ENCODE measurements at places on chromosomes 7 and 10.

DNA sequence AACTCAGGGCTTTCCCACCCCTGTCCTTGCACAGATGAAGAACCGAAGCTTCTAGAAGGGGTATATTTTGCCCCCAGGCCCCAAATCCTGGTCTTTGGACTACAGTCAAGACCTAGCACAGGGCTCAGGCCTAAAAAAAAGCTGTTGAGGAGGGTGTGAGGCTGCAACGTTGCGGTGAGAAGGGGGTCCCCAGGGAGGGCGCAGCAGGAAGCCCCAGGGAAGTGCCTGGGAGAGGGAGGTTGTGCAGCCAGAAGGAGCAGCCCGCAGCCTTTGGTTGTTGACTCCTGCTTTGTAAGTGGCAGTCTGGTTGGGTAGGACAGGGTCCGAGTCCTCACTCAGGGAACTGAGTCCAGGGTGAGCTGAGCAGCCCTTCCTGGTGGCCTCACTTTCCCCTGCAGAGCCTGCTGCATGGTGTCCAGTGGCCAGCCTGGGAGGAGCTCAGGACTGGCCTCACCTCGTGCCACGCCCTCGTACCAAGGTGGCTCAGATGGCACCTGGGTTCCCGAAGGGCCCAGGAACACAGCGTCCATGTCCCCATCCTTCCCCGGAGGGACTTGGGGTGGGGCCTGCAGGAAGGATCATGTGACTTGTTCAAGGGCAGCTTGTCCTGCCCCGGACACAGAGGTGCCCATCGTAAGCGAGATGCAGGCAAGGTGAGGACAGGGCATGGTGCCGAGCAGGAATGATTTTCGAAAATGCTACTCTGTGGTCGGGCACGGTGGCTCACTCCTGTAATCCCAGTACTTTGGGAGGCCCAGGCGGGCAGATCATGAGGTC is 166.4 kb upstream of the TNRC18 start:
- no peak for DNase-seq

DNA sequence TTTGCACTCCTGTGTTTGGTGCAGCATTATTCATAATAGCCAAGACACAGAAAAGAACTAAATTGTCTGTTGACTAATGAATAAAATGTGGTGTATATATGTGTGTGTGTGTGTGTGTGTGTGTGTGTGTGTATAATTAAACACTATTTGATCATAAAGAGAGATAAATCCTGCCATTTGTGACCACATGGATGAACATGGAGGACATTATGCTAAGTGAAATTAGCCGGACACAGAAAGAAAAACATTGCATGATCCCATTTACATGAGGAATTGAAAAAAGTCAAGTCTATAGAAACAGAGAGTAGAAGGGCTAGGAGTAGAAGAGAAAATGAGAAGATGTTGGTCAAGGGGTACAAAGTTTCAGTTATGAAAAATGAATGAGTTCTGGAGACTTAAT is 85.9 kb downstream of the ANK3 start:
- DNase-seq: no peak

DNA sequence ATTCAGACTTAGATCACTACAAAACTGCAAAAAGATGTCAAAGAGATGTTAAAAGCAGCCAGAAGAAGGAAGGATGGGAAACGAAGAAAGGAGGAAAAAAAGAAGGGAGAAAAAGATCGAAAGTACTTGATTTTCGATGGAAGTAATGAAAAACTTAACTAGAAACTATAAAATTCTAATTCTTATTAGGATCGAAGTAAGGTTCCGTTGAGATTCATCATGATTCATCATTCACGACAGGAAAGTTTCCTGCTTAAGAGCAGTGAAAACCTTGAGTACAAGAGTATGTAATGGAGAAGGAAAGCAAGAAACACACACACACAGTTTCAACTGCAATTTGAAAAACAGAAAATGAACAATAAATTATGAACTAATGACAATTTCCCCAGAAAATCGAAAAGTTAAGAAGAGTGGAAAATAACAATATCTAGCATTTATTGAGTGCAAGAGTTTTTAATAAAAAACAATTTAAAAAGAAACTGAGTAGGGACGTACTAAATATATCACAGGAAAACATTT is 1.1 kb upstream of the ING3 start:
- no peak for DNase-seq

- no peak for DNase-seq
Observed at GRCh38 chr10:78807504-78808203, 261.1 kb upstream of the ZMIZ1 start.

- no peak for DNase-seq
Observed at GRCh38 chr10:29535012-29535777, 99.6 kb downstream of the SVIL start.

GRCh38 chr10:131907679-131908078 is 6.9 kb downstream of the PPP2R2D start:
- no peak for DNase-seq

DNA sequence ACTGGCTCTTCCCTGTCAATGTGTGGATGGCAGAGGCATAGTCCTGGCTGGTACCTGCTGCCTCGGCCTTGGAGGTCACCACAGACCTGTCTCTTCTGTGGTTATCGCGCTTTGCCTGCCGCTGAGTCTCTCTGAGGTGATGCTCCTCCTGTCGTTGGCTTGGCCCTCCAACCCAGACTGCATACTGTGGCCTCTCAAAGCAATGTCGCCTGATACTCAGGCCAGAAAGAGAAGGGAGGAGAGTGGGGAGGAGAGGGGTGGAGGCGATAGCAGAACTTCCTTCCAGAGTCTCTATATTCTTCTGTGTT is 133.2 kb upstream of the KCNMA1 start:
- DNase-seq: no peak

- no peak for DNase-seq
Observed at GRCh38 chr10:29378106-29378505, 89.2 kb downstream of the LYZL1 start.

GRCh38 chr7:63093481-63093880 is 905.2 kb upstream of the ZNF722 start:
- no peak for DNase-seq

- no peak for DNase-seq
Observed at GRCh38 chr7:43568529-43568928, 14.4 kb upstream of the STK17A start.

DNA sequence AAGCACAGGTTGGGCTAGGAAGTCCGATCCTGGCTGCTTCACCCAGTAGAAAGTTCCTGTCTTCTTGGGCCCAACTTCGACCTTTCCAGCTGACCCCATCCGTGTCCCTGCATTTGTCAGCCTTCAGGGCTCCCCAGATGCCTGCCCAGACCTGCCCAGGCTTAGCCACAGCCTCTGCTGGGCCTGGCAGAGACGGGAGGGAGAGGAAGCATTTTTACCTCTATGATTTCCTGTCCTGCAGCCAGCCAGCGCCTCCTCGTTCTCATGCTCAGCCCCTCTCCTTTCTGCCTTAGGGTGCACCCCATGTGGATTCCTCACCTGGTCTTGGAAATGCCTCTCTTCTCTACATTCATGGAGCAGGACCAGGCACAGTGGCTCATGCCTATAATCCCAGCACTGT is 3.7 kb downstream of the METTL27 start:
- DNase-seq: no peak

GRCh38 chr10:97017474-97017903 is 168.3 kb downstream of the SLIT1 start:
- no peak for DNase-seq

- DNase-seq: no peak
Observed at GRCh38 chr10:4947635-4948596, 15.3 kb upstream of the AKR1C1 start.

- DNase-seq: no peak
Observed at GRCh38 chr10:600876-601659, 88.4 kb downstream of the DIP2C start.

GRCh38 chr10:121510201-121510771 is 88.0 kb downstream of the FGFR2 start:
- no peak for DNase-seq

- peak; percentile 71 for DNase-seq
Observed at GRCh38 chr7:118153551-118154177, 30.3 kb upstream of the LSM8 start.

DNA sequence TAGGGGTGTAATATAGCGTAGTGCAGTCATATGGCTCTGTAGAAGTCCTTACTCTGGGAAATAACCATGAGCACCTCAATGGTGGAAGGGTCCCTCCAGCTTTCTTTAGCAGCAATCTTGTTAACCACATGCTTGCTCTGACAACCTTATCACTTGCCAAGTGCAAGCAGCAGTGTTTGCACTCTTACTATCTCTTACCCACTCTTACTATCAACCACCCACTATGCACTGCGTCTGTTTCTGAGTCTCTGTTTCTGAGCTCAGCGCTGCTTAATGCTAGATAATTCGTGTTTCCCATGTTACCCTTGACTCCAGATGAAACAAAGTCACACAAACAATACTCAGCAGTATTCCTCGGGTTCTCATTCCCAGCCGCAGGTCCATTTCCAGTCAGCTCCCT is 433.7 kb upstream of the PFKP start:
- no peak for DNase-seq

- DNase-seq: peak; percentile 92
Observed at GRCh38 chr7:108598914-108599580, 29.4 kb downstream of the DNAJB9 start.

GRCh38 chr10:68135922-68136792 is 26.9 kb downstream of the MYPN start:
- no peak for DNase-seq

- DNase-seq: no peak
Observed at GRCh38 chr7:7867846-7868571, 100.6 kb upstream of the GLCCI1 start.

DNA sequence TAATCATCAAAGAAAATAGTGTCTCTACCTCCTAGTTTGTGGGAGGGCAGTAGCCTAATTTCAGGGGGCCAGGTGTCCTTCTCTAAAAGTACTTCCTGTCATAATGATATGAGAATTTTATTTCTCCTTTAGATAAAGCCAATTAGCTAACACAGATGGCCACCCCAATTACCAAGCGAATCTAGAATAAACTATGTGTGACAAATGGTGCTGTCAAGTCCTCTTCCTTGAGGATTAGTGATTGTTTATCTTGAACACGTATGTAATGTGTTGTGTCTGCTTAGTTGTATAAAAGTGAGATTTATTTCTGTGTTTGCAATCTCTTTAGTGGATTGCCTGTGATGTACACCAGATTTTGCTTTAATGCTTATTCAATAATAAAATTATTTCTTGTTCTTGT is 1120.0 kb downstream of the SORCS1 start:
- no peak for DNase-seq

DNA sequence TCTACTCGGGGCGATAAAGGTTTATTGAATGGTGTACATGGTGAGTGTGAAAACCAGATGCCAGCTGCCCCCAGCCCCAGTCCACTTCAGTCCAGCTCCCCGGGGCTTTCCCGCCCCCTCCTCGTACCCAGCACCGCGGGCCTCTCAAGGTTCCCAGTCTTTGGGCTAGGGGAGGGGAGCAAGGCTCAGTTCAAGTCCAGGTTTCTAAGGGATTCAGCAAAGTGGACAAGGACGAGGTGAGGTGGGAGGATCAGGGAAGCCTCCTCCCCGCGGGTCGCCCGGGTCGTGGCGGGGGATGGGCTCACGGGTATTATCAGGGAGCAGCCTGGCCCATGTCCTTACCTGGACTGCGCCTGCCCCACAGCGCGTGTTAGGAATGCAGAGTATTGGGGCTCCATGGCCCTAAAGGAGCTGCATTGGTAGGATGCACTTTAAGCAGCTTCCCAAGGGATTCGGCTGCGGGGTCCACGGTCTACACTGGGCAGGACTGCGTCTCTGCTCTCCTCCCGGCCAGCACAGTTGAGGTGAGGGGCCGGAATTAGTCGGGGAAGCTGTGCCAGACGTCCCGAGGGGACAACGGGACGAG is 541 bp upstream of the PFKFB3 start:
- no peak for DNase-seq

DNA sequence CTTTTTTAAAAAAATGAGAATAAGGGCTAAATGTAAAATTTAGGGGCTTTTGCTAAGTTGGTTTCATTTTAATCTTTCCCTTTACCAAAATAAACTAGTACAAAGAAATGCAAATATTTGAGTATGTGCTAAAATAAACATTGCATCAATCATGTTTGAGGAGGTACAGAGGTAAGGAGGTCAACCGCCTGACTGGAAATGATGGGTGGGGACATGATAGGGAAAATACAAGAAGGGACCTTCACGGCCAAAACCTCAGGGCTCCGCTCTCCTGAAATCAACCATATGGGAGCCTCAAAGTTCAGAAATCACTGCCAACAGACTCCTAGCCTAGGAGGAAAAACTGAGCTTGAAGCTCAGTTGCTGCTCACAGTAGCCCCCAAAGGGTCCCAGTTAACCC is 207.6 kb downstream of the AHR start:
- no peak for DNase-seq
